ENCODE measurements at places on chromosomes 1 and 21.
A peak's percentile ranks its signal among the peaks of the same experiment; 100 is the strongest.

DNA sequence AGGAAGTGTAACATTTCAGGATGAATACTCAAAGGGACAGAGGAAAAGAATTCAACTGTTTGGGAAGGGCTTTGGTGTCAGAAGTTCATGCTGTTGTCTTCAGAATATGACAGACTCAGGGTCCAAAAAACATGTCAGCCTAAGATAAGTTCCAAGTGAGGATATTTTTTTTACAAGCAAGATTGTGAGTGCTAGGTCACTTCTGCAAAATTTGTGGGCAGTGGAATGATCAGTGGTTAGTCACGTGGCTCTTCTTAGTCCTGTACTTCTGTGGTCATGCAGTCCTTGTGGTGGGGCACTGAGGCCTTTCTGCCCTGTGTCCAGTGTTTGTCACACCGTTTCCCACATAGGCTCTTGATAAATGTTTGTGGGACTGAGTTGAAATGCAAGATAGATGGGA, 5.2 kb downstream of the RGL1 start:
- DNase-seq, result no peak

GRCh38 chr1:15948595-15949452, 27.1 kb downstream of the ZBTB17 start:
- peak; percentile 23 for DNase-seq

- no peak for DNase-seq
Measured at GRCh38 chr21:18026359-18026758, 207.2 kb upstream of the C21orf91 start.

- DNase-seq, result no peak
Measured at GRCh38 chr1:7621334-7622219, 149.5 kb upstream of the VAMP3 start.

DNA sequence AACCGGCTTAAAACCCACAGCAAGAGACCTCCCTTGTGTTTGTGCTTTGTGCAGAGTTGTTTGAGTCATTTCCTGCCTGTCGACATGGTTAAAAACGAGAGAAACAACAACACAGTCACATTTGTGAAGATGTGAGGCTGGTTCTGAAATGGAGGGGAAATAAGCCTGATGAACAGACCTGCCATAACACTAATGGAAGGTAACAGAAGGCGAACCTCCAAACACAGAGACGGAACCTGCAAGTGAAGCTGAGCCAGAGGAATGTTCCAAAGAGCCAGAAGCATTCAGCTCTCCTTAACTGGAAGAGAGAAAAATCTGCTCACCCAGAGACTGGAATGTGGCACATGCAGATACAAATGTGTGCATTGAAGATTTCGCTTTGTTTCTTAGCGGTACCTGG, 53.2 kb upstream of the RAVER2 start:
- DNase-seq, result no peak

DNA sequence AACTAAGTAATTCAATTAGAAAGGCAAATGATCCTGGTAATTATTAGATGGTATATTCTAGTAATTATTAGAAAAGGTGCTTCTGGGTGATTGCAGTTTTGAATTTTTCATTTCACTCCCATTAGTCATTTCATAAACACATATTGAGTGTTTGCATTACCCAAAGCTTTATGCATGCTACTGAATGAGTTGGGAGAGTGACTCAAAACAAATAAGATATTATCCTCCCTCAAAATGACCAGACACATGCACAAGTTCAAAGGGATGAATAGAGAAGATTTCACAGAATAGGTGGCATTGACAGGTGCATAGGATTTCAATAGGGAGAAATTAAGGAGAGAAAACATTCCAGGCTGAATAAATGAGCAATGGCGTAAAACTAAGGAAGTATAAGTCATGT, 84.7 kb downstream of the PHTF1 start:
- DNase-seq, result no peak

GRCh38 chr21:42120101-42120902, 49.2 kb downstream of the UMODL1 start:
- DNase-seq, result no peak

GRCh38 chr1:198656500-198656932, 17.7 kb downstream of the PTPRC start:
- DNase-seq, result no peak

DNA sequence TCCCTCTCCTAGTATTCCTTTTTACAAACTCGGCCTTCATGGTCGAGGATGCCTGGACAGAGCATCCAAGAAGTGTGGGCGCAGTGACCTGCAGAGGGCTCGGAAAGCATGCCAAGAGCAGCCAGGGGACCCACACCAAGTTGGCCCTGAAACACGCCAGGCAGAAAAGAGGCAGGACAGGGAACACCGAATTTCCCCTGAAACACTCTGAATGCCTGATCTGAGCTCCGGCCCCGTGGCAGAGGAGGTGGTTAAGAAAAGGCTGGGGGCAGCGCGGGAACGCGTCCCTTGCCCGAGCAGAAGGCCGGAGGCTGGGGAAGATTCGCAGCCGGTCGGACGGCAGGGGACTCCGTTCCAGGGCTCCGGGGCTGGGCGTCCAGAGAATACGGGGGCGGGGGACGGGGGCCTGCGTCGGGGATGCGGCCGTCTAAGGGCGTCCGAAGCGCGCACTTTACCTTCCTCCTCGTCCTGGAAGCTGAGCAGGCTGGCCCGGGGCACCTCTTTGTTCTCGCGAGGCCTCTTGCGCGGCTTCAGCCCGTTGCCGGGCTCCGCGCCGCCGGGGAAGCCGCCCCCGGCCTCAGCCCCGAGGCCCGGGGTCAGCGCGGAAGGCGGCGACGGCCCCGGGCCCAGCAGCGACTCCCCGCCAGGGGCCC, 558 bp downstream of the PAXBP1 start:
- peak; percentile 26 for DNase-seq

GRCh38 chr1:27018316-27018715, 5.7 kb upstream of the TENT5B start:
- no peak for DNase-seq

- DNase-seq, result no peak
Measured at GRCh38 chr1:154624746-154625643, 17.0 kb upstream of the ADAR start.

DNA sequence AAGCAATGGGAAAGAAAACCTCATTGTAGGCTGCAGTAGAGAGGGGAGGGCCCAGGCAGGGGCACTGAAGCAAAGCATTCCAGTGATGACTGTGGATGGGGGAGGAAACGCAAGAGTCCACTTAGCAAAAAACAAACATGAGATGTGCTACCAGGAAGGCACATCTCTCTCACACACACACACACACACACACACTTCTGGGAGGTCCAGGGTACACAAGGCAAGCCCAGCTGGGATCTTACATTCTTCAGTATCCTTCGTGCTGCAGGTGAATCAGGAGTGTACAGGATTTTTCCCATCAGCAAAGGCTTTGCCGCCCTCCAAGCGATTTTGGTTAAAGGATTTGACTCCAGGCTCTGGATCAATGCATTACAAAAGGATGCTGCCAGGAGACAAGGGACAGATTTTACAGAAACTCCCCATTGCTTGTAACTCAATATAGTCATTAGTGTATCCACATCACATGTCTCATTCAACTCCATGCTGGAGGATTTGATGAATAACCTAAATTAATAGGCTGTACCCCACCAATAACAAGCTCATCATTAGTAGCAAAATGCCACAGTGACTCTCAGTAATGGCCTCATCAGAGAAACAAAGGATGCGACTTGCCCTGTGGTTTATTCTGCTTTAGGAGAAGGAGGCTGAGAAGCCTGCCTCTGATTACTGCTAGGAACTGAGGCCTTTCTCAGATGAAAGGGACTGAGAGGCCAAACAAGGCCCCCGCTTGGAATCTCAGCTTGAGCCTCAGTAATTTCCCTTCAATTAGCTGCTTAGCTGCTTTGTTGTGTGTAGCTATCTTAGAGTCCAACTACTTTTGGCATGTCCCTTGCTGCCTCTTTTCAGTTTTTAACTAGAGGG, 41.6 kb downstream of the ABCA4 start:
- no peak for DNase-seq

- no peak for DNase-seq
Measured at GRCh38 chr1:222224636-222225315, 323.1 kb downstream of the HHIPL2 start.

DNA sequence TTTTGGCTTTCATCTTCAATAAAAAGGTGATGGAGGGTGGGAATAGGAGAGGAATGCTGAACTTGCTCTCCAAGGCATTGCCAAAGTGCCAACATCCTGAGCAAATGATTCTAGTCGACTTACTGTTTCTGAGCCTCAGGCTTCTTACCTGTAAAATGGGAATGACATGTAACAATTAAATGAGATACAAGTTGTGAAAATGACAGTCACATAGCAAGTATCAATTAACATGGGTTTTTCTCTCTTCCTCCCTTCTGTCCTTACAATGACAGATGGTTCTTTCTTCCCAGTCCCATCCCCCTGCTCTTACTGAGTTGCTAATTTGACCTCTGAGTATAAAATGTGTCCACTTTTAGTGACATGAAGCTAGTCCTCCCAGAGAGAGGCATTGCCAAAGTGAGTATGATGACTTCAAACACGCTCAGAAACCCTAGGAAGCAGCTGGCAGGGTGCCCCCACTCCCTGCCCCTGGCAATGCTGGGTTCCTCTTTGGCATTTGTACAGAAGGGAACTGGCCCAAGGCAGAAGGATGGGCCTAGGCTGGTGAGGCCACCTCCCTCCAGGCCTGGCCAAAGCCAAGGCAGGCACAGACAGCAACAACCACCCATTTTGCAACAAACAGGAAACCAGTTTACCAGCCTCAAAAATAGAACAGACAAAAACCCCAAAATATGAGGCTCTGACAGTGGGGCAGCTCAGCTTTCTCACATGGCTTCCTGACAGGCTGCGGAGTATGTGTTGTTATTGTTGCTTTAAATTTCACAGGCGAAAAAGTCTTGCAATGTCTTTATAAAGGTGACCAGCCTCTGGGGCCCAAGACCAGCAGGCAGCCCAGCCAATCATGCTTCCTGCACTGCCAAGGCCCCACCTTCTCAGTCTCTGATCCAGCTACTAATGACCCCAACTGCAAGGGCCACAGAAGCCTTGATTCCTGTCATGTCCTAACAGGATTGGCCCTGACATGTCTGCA, 115.9 kb downstream of the HIVEP3 start:
- DNase-seq, result no peak

All from hematopoietic multipotent progenitor cell treated with erythropoietin and hydrocortisone succinate and interleukin-3 and kit ligand, for 17 days (in vitro differentiated cells).